ENCODE measurements at places on chromosomes 2 and 18.

- no peak for DNase-seq
Measured at GRCh38 chr2:49359721-49360406, 205.5 kb upstream of the FSHR start.

GRCh38 chr2:109454765-109455394, 158.9 kb downstream of the SEPTIN10 start:
- DNase-seq: no peak

- DNase-seq: no peak
Measured at GRCh38 chr2:204234879-204235278, 298.3 kb downstream of the ICOS start.

- no peak for DNase-seq
Measured at GRCh38 chr2:32506446-32506845, 121.4 kb upstream of the TTC27 start.

GRCh38 chr2:64939332-64939917, 49.8 kb upstream of the SLC1A4 start:
- no peak for DNase-seq

GRCh38 chr2:70580352-70580751, 26.7 kb upstream of the TGFA start:
- no peak for DNase-seq

Data from mesothelial cell of epicardium (in vitro differentiated cells).